ENCODE measurements at places on chromosomes 4 and X.

GRCh38 chr4:101286663-101287062, 60.7 kb downstream of the PPP3CA start:
- DNase-seq, result no peak

DNA sequence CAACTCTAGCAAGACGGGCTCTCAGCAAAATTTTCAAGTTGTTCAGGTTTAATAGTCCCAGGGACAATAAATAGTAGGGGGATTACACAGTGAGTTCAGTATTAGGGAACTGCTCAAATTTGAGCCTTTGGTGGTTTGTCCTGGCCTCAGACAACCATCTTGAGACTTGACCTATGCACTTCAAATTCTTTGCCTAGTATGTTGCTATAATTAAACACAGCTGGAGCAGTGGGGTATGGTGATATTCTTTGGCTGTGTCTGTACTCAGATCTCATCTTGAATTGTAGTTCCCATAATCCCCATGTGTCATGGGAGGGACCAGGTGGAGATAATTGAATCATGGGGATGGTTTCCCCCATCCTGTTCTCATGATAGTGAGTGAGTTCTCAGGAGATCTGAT, 43.3 kb upstream of the TEX13A start:
- no peak for DNase-seq

DNA sequence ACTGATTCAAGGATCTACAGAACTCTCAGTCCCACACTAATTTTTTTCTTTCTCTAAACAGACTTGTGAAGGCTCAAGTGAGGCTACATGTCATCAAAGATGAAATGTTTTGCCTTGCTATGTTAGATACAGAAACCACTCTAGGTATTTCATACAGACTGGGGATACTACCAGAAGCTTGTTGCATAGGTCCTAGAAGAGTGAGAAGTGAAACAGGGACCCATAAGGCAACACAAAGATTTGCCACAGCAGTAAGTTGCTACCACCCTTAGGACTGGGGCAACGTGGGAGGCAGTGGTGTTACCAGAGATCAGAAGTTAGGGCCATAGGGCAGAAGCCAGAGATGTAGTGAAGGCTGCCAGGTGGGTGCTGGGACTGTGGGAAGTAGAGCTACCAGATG, 50.7 kb upstream of the MID1IP1 start:
- no peak for DNase-seq

DNA sequence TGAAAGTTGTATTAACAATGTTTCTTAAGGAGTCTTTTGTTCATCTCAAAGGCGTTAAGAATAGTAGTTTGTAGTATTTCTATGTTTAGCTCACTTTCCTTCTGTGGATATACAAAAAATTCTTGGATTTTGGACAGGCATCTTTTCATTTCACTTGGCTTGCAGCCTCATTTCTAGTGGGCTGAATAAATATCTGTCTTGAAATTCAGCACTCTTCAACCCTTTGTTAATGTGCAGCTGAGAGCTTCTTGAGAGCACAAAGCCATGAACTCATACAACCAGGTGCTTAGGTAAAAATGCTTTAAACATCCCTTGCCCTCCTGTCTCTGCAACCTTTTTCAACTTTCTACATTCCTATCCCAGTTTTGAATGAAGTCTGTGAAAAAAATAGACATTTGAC, 1003.2 kb downstream of the C4orf33 start:
- no peak for DNase-seq

GRCh38 chr4:101009471-101009870, 337.9 kb downstream of the PPP3CA start:
- no peak for DNase-seq

All from thoracic aorta (tissue), 2 donors.